CD4-positive, alpha-beta T cell treated with Interleukin-1 beta for 1 hour (primary cell): ENCODE measurements at places on chromosomes 3 and 15.

- no peak for DNase-seq
These were observed 436.9 kb upstream of the ZNF717 start for GRCh38 chr3:76222201-76222600.

GRCh38 chr3:171000281-171000680 lies 26.2 kb downstream of the SLC2A2 start:
- DNase-seq = no peak

GRCh38 chr15:80437334-80437891 lies 33.2 kb downstream of the ARNT2 start:
- no peak for DNase-seq

DNA sequence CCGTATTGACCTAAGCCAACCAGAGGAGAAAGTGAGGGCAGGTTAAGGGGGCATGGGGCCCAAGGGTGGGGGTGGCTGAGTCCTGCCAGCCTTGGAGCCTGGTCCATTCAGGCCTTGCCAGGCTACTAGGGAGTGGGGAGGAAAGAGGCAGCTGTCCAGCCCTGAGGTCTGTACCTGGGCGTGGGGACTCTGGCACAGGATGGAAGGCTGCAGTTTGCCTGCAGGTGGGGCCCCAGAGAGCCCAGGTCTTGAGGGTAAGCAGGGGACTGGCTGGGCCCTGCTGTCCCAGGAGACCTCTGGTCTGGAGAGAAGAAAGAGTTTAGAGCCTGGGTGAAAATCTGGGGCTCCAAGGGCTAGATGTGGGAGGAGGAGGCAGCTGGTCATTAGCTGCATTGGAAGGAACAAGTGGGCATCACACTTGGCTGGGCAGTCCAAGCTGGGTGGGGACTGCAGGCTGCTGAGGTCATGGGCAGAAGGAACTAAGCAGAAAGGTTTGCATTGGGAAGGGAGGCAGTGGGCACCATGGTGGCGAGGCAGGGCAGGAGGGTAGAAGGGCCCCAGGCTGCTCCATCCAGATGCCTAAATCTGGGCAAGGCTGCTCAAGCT lies 108.4 kb downstream of the OXNAD1 start:
- DNase-seq = no peak

- DNase-seq = no peak
These were observed 75.9 kb downstream of the KLF13 start for GRCh38 chr15:31402511-31403056.

GRCh38 chr15:70268698-70269251 lies 171.1 kb upstream of the TLE3 start:
- DNase-seq = no peak

DNA sequence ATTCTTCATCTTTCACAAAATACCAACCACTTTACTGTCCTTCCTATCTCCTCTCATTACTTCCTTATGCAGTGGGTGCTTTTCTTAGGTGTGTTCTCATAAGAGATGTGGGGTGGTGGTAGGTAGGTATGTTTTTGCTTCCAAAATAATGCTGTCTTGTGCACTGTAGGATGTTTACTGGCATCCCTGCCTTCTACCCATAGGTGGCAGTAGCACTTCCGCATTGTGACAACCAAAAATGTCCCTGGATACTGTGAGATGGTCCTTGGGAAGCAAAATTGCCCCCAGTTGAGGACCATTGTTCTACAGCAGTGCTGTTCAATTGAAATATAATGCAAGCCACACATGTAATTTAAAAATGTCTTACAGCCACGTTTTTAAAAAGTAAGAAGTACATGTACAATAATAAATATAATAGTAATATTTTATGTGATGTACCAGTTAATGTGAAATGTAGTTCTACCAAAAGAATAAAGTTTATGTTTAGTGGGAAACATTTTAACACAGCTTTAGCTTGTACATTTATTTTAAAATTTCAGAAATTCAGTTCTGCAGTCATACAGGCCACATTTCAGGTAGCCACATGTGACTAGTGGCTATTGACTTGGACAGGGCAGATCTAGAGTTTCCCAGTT lies 75.2 kb downstream of the NEO1 start:
- DNase-seq = peak; percentile 39

GRCh38 chr3:128348805-128349531 lies 117.7 kb downstream of the DNAJB8 start:
- DNase-seq = no peak

GRCh38 chr3:70011582-70011981 lies 12.0 kb downstream of the SAMMSON start:
- no peak for DNase-seq

- no peak for DNase-seq
These were observed 262.2 kb downstream of the CHL1 start for GRCh38 chr3:458653-459310.

- DNase-seq = no peak
These were observed 15.5 kb downstream of the GREM1 start for GRCh38 chr15:32733281-32733680.

DNA sequence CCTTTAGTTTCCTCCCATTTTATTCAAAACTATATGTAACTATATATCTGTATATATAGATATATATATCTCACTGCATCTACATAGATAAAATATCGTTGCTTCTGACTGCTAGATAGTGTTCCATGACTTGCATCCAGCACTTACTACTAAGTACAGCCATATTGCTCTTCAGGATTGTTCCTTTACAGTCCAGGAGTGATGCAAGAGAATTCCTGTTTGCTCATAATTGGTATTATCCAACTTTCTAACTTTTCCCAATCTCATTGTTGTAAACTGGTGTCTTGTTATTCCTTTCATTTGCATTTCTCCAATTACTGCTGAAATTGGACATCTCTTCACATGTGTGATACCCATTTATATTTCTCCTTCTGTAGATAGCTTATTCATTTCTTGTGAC lies 99.8 kb upstream of the STRIT1 start:
- no peak for DNase-seq

DNA sequence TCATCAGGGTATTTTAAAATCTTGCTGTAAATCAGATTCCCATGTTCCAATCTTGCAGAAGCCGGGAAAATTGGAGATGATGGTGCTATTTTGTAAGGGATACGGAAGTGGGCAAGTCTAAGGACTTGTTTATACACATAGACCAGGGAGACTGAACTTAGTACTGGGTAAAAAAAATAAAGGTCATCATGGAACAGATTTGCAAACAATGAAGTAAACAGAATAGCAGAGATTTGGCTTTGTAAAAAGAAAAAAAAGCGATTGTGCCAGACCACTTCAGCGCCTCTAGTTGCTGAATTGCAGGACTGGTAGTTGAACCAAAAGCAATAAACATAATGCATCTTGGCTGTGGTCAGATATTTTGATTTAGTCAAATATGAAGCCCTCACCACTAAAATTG lies 229.1 kb downstream of the TP63 start:
- DNase-seq = no peak
